D341Med (cell line): ENCODE measurements at places on chromosomes 3 and 15.

DNA sequence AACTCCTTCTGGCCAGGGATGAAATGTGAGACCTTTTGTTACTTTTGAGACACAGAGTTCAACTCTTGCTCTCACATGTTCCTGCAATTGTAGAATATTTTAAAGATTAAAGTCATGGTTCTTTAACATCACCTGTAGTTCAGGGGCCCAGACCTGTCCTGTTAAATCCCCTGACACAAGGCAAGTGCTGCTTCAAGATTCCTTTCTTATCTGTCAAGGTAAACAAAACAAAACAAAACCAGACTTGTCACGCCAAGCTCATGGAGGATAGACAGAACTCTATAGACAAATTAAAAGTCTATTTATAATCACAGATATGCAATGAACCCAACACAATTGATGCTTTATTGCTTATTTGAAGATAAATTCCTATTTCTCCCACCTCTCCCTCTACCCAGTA lies 48.6 kb upstream of the NEDD4 start:
- no peak for DNase-seq

DNA sequence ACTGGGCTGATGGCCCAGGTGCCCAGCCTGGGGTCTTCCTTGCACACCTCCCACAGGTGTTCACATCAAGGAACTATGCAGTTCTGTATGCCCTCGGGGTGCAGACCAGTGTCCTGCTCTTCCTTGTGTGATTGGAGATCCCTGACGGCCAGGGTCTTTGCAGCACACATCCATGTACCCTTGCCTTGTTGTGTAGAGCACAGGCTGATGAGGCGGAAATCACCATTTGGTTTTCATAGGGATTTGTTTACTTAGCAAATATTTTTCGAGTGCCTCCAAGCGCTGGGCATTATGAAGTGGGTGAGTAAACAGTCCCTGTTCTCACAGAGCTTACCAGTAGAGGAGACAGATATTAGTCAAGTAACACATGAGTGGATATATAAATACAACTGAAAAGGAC lies 209.3 kb upstream of the UMPS start:
- no peak for DNase-seq

GRCh38 chr3:11457135-11457534 lies 184.9 kb downstream of the ATG7 start:
- no peak for DNase-seq

GRCh38 chr3:153976891-153977554 lies 144.2 kb upstream of the ARHGEF26 start:
- no peak for DNase-seq

DNA sequence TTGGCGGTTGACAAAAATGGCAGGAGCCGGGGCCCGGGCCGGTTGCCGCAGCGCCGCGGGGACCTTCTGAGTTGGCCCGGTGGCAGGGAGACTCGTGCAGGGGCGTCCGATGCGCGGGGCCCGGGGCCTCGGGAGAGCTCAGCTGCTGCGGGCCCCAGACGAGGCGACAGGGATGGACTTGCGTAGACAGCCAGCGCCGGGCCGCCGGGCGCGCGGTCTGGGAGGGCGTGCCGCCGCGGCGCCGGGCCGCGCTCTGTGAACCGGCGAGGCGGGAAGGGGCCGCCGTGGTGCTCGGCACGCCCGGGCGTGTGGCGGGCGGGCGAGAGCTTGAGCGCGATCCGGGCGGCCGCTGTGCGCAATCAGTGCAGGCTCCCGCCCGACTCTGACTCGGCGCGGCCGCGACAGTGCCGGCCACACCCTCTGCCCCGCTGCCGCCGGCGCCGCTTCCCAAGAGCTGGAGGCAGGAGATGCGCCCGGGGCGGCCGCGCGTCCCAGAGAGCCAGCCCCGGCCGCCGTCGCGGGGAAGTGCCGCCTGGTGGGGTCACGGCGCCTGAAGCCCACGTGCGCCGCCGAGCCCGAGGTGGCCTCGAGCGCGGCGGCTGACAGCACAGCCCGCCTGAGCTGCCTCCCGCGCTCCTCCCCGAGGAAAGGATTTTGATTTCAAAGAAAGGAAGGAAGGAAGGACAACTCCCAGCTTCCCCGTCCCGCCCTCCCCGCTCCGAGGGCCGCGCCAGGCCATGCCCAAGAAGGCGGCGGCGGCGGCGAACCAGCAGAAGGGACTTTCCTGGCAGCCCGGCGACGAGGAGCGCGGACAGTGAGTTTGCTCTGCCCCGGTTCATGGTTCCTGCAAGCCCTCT lies 657 bp downstream of the TLNRD1 start:
- DNase-seq, result peak; percentile 78

DNA sequence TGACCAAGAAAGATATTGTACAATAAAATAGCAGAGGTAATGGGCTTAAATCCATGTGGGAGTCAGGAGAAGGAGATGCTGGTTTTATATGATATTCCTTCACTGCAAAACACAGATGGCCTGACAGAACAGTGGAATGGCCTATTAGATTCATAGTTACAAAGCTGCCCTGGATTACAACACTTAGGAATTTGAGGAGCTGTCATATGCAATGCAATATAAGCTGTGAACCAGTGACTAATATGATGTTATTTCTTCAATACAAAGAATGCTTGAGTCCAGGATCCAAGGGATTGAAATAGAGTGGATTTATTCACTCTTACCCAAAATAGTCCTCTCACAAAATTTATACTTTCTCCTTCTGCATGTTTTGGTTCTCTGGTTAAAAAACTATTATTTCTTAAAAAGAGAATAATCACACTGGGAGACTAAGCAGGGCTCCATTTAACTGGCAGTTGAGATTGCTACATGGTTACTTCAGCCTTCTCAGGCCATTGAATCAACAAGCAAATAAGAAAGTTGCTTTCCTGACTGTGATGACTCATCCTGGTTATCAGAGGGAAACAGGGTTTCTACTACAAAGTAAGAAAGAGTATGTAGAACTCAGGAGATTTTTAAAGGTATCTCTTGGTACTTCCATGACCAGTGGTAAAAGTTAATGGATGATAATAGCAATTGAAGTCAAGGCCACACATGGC lies 79.8 kb upstream of the ZPLD1 start:
- no peak for DNase-seq

DNA sequence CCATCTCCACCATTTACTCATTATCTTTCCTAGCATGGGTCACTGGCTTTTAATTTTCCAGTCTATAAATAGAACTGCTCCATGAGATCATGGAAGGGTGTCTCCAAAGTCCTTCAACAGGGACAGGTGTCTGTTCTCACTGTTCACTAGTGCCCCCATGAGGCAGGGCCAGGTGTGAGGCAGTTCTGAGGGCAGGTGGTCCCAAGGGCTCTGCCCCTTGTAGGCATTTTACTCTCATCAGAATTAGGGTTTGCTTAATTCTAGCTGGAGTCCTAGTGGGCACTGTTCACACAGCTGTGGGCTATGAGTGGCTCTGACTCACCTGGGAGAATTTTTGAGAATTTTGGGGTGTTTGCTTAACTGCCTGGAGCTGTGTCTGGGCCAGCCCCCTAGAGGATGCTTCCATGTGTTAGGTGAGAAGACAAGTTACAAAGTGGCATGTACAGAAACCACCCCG lies 248.0 kb upstream of the LYSMD4 start:
- DNase-seq, result no peak

GRCh38 chr3:66041116-66041515 lies 2.4 kb upstream of the MAGI1 start:
- DNase-seq, result no peak

GRCh38 chr15:100809587-100809986 lies 70.0 kb upstream of the ALDH1A3 start:
- no peak for DNase-seq

- DNase-seq, result no peak
Observed at GRCh38 chr3:112138219-112138969, 5.3 kb upstream of the GCSAM start.

DNA sequence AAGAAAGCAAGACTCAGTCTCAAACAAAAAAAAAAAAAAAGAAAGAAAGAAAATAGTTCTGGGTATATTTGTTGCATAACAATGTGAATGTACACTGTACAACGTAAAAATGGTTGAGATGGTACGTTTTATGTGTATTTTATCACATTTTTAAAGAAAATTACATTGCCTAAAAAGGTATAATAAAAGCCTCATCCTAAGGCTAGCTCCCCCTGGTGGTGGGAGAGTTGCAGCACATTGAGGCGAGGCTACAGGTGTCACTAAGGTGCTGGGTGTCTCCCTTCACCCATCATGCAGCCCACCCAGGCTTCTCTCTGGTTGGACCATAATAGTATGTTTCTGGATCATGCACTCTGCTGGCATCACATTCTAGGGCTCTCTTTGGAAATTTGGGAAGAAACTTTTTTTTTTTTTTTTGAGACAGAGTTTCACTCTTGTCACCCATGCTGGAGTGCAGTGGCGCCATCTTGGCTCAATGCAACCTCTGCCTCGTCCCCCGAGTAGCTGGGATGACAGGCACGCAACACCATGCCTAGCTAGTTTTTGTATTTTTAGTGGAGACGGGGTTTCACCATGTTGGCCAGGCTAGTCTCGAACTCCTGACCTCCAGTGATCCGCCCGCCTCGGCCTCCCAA lies 12.4 kb upstream of the RAB11A start:
- DNase-seq, result peak; percentile 77

DNA sequence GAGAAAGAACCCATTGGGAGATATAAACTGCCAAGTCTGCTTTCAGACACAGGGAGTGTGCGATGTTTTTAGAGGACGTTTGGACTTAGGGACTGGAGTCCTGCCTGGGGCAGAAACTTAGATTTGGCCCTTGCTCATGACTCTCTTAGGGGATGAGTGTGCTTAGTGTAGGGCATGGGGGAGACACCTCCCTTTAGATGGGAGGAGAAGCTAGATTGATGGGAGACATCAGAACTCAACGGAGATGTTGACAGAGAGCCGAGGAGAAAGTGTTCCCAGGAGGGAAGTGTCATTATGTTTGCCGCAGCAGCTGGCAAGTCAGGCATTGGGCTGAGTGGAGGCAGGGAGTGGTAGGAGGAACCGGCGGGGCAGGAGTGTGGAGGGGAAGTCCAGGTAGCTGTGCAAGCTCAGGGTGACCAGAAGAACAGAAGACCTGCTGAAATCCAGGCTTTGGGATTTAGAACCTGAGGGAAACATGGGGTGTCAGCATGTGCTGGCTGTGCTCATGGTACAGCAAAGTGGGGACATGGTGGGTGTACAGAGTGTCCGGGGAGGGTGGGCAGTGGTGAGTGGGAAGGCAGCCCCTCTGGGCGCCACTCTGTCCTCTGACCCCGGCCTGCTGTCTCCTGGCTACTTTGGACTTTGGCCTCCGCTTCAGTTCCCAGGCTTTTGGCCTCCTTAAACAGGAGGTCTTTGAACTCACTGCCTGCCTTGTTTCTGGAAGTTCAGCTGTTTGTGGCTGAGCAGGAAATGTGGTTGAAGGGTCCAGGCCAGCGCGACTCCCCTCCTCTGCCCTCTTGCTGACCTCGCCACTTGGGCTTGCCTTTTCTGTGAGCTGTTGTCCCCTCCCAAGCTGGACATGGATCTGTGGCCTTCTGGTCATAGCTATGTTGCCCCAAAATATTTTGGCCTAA lies 324.0 kb upstream of the LRRFIP2 start:
- DNase-seq, result no peak

DNA sequence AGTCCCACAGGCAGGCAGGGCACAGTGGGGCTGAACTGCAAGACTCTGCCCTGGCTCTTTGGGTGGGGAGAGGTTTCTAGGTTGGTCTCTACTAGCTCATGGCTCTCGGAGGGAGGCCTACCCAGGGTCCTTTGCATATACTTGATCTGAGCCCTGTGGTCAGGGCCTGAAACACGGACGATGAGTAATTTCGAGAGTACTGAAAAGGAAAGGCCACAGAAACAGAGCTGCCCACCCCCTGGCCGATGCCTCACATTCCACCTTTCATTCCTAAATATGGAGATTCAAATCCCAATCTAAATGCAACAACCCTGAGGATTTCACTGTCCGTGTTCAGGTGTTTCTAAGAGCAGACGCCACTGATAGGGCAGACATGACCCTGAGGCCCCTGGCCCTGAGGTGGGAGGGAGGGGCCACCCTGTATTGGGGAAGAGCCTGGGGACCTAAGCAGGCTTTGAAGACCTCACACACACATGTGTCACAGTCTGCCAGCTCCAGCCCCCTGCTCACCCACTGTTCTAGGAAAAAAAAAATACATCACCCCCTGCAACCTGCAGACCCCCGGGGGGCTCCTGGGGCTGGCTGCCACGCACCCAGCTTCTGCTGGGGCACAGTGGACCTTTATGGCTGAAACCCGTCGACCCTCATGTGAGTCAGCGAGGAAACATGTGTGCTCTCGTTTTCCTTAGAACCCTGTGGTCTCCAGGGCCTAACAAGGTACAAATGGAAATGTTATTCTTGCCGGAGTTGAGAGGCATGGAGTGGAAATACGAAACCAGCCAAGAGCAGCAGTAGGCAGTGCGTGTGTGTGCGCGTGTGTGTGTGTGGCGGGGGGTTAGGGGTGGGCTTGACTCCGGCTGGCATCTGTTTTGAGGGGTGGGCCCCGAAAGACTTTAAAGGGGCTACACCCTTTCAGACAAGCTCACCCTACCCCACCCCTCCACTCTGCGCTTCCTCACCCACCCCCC lies 112.7 kb downstream of the CHSY1 start:
- DNase-seq, result peak; percentile 18

DNA sequence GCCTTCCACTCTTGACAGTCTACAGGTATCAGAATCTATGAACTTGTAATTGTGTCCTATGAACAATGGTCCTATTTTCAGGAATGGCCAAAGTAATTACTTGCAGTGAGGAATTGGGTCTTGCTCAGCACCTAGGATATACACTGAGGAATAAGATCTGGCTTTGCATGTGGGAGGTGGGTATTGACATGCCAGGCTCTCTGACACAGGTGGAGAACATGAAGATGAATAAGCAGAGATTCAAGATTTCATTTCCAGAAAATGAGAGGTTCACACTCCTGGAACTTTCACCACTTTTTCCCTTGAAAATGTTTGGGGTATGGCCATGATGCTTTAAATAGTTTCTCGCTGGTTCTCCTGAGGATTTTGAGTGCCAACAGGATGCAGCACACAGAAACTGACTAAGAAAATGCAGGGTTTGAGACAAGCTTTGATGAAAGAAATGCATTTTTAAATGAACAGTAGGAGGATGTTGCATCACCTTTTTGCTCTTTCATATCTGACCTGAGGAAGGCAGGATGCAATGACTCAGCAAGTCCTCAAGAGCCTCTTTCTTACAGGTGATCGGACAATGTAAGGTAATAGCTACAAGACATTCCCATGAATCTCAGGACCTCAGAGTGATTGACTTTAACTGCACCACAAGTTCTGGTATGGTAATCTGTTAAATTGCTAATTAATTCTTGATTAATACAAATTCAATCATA lies 3.7 kb downstream of the HRG start:
- no peak for DNase-seq

- DNase-seq, result peak; percentile 31
Observed at GRCh38 chr3:146598535-146598934, 6.6 kb downstream of the PLSCR5 start.

GRCh38 chr15:70494852-70495571 lies 268.3 kb downstream of the UACA start:
- DNase-seq, result peak; percentile 62
